ENCODE measurements at places on chromosomes 12 and 14.

- no peak for DNase-seq
Measured at GRCh38 chr12:62603811-62604098, 137.1 kb downstream of the MON2 start.

DNA sequence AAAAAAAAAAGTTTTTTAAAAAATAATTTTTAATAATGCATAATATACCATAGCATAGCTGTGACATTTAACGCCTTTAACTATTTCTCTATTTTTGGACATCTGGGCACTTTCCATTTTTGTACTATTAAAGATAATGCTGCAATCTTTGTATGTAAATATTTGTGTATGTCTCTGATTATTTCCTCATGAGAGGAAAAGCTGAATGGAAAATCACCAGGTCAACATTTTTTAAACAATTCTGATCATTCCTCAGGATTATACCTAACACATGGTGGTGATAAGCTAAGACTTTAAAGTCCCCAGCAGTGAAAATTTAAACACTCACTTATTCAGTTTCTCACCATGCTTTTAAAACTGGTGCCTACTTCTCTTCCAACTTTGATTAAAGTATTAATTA is 31.3 kb upstream of the NR1H4 start:
- DNase-seq: no peak

- no peak for DNase-seq
Measured at GRCh38 chr14:23530375-23531055, 21.1 kb downstream of the ZFHX2 start.

GRCh38 chr14:67622675-67623074 is 3.0 kb downstream of the ARG2 start:
- DNase-seq: no peak

DNA sequence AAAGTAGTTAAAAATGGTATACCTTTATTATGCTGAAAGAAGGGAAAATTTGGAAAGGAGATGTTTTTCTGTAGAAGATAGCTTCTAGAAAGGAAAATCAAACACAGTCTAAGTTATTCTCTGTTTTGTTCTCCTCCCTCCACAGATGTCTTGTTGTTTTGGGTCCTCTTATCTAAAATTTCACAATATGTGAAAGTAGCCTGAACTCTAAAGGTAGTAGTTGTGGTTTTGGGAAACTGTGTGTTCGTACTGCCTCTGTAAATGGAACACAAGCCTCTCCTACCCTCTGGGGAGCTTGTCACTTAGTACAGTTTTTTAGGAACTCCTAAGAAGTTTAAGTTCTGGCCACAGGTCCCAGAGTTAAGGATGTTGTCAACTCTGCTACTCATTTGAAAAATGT is 112.6 kb downstream of the CRADD start:
- DNase-seq: no peak

DNA sequence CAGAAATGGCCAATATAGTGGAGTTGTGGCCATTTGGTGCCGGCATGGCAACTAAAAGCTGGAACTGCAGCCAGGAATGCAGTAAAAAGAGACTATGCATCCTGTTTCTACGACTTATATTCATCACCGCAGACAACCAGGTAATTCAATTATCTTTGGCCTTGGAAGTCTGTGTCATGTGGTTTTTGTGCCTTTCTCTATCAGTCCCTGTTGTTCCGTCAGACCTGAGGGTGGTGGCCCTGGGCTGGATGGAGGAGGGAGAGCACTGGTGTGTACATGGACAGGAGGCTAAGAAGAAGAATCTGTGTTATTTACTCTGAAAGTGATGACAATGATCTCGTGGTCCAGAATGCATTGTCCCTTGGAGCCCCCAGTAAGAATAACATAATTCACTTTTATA is 852.6 kb downstream of the VRK1 start:
- no peak for DNase-seq

- peak; percentile 64 for DNase-seq
Measured at GRCh38 chr14:92513204-92513965, at the start of gene RIN3. TSS of gene RIN3 (plus strand) at chr14:92513781. CDS start at chr14:92513933, 152 bp downstream.

DNA sequence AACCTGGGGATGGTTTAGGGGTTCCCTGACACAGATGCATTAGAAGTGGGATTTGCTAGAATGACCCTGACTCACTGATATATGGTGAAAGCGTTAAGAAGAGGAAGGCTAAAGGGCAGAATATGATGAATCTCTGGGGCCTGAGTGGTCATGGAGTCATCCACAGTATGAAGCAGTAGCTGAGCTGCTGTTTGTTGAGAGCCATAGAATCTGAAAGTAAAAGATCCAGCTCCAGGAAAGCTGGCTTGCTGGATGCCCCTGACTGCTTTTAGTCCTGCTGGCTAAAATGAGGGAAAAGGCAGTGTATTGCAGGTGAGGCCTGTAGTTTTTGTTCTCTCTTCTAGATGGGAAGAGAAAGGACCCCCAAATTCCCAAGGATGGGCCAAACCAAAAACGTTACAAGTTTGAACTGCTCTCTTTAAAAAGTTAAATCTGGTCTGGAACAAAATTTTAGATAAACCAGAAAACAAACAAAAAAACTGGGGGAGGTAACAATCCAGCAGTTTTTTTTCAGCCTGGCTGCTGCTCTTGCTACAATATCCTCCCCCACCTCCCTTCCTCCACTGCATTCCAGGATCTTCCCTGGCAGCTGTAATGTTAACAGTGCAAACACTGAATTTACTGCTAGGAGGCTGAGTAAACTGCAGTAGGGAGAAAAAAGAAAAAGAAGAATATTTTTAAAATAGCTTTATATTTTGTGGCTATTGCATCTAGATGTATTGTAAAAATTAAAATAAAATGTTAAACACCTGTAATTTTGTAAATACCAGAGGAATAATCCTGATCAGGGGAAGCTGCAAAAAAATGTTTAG is 16.5 kb downstream of the SEL1L start:
- no peak for DNase-seq

- DNase-seq: no peak
Measured at GRCh38 chr12:21638054-21638891, 19.4 kb downstream of the LDHB start.

- DNase-seq: peak; percentile 52
Measured at GRCh38 chr12:124916374-124917134, 2.1 kb upstream of the UBC start.

- no peak for DNase-seq
Measured at GRCh38 chr14:93073910-93074769, 41.6 kb downstream of the ITPK1 start.

DNA sequence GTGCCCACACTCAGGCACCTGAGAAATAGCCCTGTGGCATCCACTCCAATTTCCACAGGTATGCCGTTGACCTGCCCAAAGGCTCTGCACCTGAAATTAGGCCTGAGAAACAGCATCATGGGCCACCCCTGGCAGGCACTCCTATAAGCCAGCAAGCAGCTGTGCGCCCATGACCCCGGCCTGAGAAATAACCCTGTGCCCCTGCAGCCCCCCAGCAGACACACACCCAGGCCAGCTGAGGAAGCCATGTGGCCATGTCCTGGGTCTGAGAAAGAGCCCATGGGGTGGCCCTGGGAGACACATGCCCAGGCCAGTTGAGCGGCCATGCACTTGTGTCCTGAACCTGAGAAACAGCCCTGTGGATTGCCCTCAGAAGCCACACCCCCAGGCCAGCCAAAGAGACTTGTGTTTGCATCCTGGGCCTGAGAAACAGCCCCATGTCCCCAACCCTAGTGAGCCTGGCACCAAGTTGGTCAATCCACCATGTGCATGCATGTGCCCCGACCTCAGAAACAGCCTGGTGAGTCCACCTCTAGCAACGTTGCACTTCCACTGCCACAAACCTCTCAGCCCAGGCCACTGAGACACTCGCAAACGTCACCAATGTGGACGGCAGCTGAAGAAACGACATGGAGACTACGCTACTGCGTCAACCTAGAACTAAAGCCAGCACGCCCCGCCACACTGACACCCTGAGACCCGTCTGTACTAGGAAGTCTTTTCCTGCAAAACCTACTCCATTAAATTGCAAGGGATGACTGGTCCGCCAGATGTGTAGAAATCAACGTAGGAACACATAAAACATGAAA is 411.9 kb downstream of the TMEM121 start:
- no peak for DNase-seq

DNA sequence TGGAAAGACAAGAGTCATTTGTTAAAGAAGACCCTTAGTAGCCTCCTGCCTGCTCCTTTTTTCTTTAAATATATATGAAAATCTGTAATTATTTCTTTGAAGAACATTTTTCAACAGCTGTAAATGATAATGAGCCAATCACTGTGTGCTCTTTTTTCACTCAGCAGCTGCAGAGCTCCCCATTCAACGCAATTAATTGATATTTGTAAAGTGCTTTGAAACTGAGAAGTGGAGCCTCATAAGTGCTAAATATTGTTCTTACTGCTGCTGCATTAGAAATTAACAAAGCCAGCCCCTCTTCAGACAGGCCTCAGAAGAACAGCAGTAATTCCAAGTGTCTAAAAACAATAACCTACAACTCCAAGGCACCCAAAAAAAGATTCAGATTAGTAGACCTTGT is 224.3 kb downstream of the GXYLT1 start:
- DNase-seq: no peak

- DNase-seq: no peak
Measured at GRCh38 chr12:65403188-65403587, 124.7 kb downstream of the MSRB3 start.

DNA sequence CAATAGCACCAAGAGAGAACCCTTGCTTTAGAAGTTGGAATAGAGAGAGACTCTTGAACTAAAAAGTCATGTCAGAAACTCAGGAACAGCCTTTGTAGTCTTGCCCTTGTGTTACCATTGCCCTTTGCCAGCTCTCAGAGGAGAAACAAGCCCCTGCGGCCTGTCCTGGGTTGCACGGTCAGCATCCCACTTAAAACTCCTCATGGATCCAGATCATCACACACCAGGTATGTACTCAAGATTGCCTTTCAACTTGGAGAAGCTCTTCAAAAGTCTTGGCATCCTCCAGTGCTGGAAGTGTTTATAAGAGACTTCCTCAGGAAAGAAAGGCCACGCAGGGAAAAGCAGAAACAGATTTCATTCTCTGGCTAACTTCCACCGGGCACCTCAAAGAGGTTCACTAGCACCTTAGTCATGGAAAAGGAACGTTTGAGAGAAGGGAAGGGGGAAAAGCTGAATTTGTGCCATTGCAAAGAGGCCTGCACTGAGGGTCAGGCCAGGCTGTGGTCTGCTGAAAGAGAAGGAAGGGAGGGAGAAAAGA is 594.2 kb downstream of the MED13L start:
- no peak for DNase-seq

- no peak for DNase-seq
Measured at GRCh38 chr12:103093499-103094106, 136.1 kb downstream of the ASCL1 start.

DNA sequence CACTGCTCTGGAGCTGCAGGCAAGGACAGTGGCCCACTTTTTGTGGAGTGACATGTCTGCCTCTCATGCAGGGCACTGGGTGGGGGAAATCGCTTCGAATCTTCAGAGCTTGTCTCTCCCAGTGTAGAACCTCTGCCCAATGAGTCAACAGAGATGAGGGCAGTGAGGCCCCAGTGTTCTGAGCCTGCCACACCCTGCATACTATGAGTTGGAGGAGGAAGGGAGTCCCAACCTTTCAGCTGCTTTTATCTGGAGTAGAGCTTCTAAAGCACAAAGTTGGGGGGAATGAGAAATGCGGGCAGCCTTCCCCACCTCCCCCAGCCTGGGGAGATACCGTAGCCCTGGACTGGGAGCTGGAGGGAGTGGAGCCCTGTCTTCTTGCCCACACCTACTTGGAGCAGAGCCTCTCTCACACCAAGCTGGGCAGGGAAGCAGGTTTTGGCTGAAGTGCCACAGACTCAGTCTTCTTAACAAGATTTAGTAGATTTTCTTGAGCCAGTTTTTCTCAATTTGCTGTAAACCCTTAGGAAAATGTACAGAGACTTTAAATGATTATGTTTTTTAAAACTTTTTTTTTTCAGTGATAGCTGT is 159.1 kb downstream of the ADGRD1 start:
- no peak for DNase-seq

DNA sequence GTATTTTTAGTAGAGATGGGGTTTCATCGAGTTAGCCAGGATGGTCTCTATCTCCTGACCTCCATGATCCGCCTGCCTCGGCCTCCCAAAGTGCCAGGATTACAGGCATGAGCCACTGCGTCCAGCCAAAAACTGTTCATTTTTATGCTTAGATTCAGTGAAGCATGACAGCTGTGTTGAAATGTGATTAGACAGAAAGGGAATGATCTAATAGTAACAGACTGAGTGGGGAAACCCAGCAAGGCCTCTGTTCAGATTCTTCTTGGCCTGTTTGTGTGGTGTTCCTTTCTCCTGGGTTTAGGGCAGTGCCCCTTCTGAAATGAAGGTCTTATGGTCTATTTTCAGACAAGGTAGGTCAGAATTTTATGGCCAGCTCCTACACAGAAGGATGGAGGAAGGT is 11.8 kb upstream of the ABCD4 start:
- DNase-seq: no peak

DNA sequence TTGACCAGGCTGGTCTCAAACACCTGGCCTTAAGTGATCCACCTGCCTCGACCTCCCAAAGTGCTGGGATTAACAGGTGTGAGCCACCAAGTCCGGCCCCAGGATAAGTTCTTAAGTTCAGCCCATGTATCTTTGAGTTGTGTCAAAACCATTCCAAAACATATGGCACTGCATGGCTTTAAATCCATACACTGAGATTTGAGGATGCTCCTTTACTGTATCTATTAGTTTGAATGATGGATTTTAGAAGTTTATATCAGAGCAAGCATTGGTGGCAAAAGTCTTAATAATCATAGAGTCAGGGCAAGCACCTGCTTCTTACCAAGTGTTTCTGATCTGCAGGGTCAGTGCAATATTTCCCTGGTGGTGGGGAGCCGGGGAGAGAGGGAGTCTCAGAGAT is 6.1 kb downstream of the KRT6B start:
- DNase-seq: no peak

GRCh38 chr14:90536511-90537191 is 139.8 kb downstream of the CALM1 start:
- DNase-seq: no peak

- DNase-seq: no peak
Measured at GRCh38 chr12:113861708-113862312, 104.3 kb downstream of the RBM19 start.

- DNase-seq: no peak
Measured at GRCh38 chr14:83559721-83560120, 1970.2 kb upstream of the FLRT2 start.

DNA sequence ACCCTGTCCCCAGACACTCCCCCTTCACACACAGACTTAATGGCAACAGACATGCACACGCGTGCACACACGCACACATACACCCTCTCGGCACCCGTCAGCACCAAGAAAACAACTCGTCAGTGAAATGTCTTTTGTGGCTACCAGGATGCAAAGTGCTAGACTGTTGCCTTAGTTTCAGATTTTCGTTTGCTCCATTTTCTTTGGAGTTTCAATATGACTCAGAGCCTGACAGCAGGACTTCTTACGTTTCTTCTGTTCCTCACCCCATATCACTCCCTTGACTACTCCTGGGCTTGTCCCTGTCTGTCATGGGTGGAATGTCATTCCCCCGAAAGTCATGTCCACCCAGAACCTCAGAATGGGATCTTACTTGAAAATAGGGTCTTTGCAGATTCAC is 182.9 kb downstream of the GLT1D1 start:
- DNase-seq: no peak

GRCh38 chr12:105742567-105742874 is 396.2 kb downstream of the NUAK1 start:
- DNase-seq: no peak

- DNase-seq: peak; percentile 76
Measured at GRCh38 chr12:9707864-9708808, 24.8 kb downstream of the CLECL1 start.
